Activated CD8-positive, alpha-beta T cell treated with anti-CD3 and anti-CD28 coated beads, Interleukin-2, amount 10 ng/mL, durations not matched to agents 7 days and 5 days (primary cell): ENCODE measurements at places on chromosomes 3 and 15.

DNA sequence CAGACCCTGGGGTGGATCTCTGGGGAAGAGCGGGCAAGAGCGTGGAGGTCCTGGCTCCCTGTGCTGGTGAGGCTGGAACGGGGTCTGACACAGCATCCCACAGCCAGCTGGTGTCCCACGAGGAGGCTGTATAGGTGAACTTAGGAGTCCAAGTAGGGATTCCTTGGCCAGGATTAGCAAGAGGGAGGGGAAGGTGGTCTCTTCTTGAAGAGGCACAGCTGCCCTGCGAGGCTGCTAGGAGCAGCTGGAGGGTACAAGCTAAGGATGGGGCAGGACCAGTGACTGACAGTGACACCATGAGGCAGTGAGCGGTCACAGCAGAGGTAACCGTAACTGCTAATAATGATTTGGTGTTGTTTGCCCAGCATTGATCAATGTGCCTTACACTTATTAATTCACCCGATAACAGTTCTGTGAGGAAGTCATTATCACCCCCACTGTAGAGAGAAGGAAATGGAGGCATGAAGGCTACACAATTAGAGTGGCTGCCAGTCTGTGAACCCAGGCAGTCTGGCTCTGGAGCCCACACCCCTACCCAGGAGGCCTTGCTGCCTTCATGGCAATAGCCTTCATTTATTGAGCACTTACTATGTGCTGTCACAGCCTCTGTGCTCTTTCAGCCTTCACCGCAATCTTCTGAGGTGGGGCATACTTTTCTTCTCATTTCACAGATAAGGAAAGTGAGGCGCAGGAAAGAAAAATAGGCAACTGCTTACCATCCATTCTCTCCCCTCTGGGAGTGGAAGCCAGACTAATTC, 59.4 kb downstream of the TMEM44 start:
- no peaks in the 10 kb centered on the region for H3K36me3 ChIP-seq
- peaks cover 30% of the 10 kb centered on the region for H3K27me3 ChIP-seq
- no peak overlapping the region for H3K27ac ChIP-seq
- H3K4me1 ChIP-seq, result peaks cover 2% of the 10 kb centered on the region

DNA sequence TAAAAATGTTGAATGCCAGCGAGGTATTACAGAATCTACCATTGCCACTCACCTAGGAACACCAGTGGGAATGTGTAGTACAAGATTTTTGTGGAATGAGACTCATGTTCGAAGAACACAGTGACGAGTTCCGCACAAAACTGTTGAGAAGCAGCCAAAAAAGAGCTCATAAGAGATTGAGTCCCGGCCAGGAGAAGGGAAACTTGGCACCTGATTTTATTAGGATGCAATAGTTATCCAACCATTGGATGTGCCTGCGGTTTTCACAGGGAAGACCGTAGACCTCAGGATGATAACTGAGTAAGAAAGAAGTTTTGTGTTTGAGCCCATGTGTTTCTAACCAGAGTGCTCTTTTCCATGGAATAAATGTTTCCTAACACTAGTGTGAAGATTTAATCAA, 88.9 kb downstream of the PTPRG start:
- no peak overlapping the region for H3K27ac ChIP-seq
- no peak overlapping the region for H3K4me3 ChIP-seq
- no peaks in the 10 kb centered on the region for H3K4me1 ChIP-seq
- no peaks in the 10 kb centered on the region for H3K36me3 ChIP-seq

- peak overlapping the region; percentile 88 for H3K4me3 ChIP-seq
- H3K27ac ChIP-seq, result peak overlapping the region; percentile 84
- peak; percentile 49 for DNase-seq
- peaks cover 8% of the 10 kb centered on the region for H3K27me3 ChIP-seq
Observed at GRCh38 chr15:63833021-63833696, 589 bp downstream of the HERC1 start.

DNA sequence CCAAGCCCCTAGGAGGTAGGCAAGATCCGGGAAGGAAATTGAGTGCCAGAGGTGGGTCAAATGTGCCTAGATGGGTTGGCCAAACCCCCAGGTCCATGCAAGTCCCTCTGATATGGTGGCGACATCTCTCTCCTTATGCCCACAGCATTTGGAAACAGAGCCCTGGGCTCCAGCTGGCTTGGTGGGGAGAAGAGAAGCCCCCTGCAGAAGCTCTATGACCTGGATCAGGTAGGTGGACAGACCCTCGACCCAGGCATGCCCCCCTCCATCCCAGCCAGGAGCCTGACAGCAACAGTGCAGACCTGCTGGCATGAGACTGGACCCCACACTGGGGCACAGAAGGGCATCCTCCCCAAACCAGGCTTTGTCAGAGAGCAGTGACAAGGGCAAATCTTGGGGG, 12.2 kb downstream of the CHST13 start:
- no peak overlapping the region for H3K4me3 ChIP-seq
- no peak overlapping the region for H3K27ac ChIP-seq
- no peak for DNase-seq
- H3K27me3 ChIP-seq, result peaks cover 21% of the 10 kb centered on the region
- no peaks in the 10 kb centered on the region for H3K36me3 ChIP-seq
- no peaks in the 10 kb centered on the region for H3K4me1 ChIP-seq

- no peak overlapping the region for H3K4me3 ChIP-seq
- H3K27ac ChIP-seq, result no peak overlapping the region
- DNase-seq, result no peak
Observed at GRCh38 chr3:141651409-141651808, 86.7 kb upstream of the RNF7 start.

- H3K4me1 ChIP-seq, result peaks cover 16% of the 10 kb centered on the region
- no peak overlapping the region for H3K27ac ChIP-seq
Observed at GRCh38 chr15:82040390-82040789, 5.4 kb downstream of the MEX3B start.

DNA sequence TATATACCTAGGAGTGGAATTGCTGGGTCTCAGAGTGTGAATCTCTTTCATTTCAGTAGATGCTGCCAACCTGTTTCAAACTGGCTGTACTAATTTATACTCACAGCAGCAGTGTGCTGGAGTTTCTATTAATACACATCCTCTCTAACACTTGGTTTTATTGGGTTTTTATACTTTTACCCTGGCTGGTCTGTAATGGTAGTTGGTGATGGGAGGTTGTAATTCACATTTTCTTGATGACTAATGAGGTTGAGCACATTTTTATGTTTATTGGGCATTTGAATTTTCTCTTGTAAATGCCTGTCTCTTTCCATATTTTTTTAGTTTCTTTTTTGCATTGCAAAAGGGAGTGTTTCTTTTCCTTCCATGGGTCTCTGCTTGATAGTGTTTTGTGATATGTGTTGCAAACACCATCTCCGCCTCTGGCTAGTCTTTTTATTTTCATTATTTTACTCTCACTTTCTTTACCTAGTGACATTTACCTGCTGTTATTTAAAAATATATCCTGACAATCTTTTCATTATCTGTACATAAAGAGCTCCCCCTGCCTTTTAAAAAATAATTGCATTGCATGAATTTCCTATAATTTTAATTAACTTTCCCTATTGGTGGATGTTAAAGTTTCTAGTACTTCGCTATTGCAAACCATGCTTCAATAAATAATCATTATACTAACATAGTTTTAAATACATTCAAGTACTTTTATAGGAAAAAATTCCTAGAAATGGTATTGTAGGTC, 49.0 kb upstream of the GCNT3 start:
- H3K27ac ChIP-seq, result no peak overlapping the region
- DNase-seq, result no peak
- peaks cover 4% of the 10 kb centered on the region for H3K27me3 ChIP-seq

DNA sequence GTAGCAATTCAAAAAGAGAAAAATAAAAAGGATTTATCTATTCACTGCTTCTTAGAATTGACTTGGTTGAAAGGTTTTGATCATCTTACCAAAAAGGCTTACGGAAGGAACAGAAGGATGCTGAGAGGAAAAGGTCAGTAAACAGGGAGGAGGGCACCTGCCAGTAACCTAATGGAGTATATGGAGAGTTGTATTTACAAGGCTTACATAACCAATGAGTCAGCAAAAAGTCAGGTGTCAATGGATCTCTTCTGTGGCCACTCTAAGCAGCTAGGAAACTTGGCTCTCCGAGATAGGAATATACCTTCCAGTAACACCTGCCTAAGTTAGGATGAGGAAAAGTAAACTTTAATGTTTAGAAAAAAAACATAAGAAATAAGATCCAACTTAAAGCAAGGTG, 80.5 kb upstream of the PLXND1 start:
- H3K36me3 ChIP-seq, result no peaks in the 10 kb centered on the region
- no peak overlapping the region for H3K27ac ChIP-seq
- DNase-seq, result no peak

DNA sequence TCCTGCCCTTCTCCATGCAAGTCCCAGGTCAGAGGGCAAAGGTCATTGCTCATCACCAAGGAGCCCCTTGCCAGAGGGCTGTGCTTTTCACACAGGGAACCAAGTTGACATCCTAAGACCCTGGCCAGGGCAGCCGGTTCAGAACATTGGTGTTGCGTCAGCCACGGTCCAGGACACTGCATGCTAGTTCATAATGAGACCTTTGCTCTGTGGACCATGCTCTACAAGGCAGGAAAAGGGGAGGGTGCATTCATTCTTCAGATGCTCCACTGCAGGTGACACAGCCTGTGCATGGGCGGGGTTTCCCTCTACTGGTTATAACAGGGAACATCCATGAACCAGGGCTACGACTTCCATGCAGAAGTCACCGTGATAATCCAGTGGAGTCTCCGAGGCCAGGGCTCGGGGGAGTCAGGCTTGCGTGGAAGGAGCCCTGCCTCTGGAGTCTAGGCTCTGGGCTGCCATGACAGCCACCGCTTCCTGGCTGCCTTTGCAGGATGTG, 81.6 kb downstream of the OCA2 start:
- DNase-seq, result no peak
- no peak overlapping the region for H3K4me3 ChIP-seq
- no peaks in the 10 kb centered on the region for H3K27me3 ChIP-seq
- H3K36me3 ChIP-seq, result no peaks in the 10 kb centered on the region
- no peak overlapping the region for H3K27ac ChIP-seq

- H3K4me3 ChIP-seq, result no peak overlapping the region
- H3K27ac ChIP-seq, result no peak overlapping the region
- DNase-seq, result no peak
- peaks cover 8% of the 10 kb centered on the region for H3K27me3 ChIP-seq
- no peaks in the 10 kb centered on the region for H3K4me1 ChIP-seq
- no peaks in the 10 kb centered on the region for H3K36me3 ChIP-seq
Observed at GRCh38 chr3:197371591-197372046, 73.2 kb upstream of the DLG1 start.

DNA sequence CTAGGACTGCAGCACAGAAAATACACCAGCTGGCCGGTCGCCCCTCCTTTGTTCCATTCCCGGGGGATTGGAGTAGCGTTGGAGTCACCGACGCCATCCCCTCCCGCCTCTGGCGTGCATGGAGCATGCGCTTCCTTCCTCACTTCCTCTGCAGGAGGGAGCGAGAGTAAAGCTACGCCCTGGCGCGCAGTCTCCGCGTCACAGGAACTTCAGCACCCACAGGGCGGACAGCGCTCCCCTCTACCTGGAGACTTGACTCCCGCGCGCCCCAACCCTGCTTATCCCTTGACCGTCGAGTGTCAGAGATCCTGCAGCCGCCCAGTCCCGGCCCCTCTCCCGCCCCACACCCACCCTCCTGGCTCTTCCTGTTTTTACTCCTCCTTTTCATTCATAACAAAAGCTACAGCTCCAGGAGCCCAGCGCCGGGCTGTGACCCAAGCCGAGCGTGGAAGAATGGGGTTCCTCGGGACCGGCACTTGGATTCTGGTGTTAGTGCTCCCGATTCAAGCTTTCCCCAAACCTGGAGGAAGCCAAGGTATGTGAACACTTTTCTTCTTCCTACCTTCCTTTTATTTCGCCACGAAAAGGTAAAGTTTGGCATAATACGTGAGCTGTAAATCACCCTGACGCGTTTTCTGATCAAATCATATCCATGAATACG, at the start of gene SCG3:
Gene SCG3 (plus strand): TSS at position 201 of the 661 bp plus-strand sequence. CDS start 253 bp downstream, at position 454.
- peaks cover 8% of the 10 kb centered on the region for H3K4me1 ChIP-seq
- peak; percentile 85 for DNase-seq
- H3K36me3 ChIP-seq, result no peaks in the 10 kb centered on the region
- H3K27me3 ChIP-seq, result peaks cover 28% of the 10 kb centered on the region
- H3K4me3 ChIP-seq, result no peak within 1 kb of the TSS

DNA sequence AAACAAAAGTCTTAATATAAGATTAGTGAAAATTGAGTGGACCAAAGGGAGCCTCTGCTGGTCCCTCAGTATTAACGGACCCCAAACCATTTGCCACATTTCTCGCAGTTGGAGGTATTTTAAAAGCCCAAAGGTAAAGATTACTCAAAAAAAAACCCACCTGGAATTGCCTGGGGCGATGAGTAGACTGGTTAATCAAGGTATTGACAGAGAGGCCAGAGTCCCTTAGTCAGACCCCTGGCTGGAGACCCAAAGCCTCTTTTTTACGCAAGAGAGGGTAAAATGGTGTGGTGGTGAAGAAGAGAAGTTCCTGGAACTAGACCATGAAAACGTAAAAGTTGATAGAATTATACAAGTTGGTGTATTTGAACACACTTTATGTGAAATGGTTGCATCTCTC, 137.2 kb downstream of the IMPG2 start:
- H3K27me3 ChIP-seq, result no peaks in the 10 kb centered on the region
- no peaks in the 10 kb centered on the region for H3K36me3 ChIP-seq
- no peak for DNase-seq
- no peak overlapping the region for H3K27ac ChIP-seq
- H3K4me1 ChIP-seq, result no peaks in the 10 kb centered on the region
- no peak overlapping the region for H3K4me3 ChIP-seq

GRCh38 chr3:140627756-140628155, 50.1 kb upstream of the TRIM42 start:
- H3K36me3 ChIP-seq, result no peaks in the 10 kb centered on the region
- no peaks in the 10 kb centered on the region for H3K27me3 ChIP-seq
- H3K27ac ChIP-seq, result no peak overlapping the region
- no peaks in the 10 kb centered on the region for H3K4me1 ChIP-seq
- H3K4me3 ChIP-seq, result no peak overlapping the region

- H3K27ac ChIP-seq, result no peak overlapping the region
- H3K4me1 ChIP-seq, result peaks cover 18% of the 10 kb centered on the region
- no peak for DNase-seq
- H3K27me3 ChIP-seq, result no peaks in the 10 kb centered on the region
Observed at GRCh38 chr3:33424606-33425452, 15.4 kb downstream of the UBP1 start.

- no peak overlapping the region for H3K4me3 ChIP-seq
- H3K27ac ChIP-seq, result no peak overlapping the region
- peaks cover 3% of the 10 kb centered on the region for H3K27me3 ChIP-seq
Observed at GRCh38 chr15:71080166-71080565, 35.1 kb upstream of the THSD4 start.

GRCh38 chr15:85404176-85404917, 23.9 kb downstream of the AKAP13 start:
- peaks cover 11% of the 10 kb centered on the region for H3K36me3 ChIP-seq
- H3K27ac ChIP-seq, result no peak overlapping the region
- no peak for DNase-seq
- peaks cover 63% of the 10 kb centered on the region for H3K4me1 ChIP-seq

DNA sequence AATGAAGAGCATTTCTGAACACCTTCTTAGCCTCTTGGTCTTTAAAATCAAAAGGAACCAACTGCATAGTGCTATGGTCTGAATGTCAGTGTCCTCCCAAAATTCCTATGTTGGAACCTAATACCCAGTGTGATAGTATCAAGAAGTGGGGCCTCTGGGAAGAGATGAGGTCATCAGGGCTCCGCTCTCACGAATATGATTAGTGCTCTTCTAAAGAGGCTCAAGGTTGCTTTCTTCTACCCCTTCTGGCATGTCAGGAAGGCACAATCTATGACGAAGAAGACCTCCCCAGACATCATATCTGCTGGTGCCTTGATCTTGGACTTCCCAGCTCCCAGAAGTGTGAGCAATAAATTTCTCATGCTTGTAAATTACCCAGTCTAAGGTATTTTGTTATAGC, 209.5 kb downstream of the MAGI1 start:
- no peak for DNase-seq
- no peaks in the 10 kb centered on the region for H3K27me3 ChIP-seq
- no peaks in the 10 kb centered on the region for H3K36me3 ChIP-seq
- H3K4me3 ChIP-seq, result no peak overlapping the region
- no peaks in the 10 kb centered on the region for H3K4me1 ChIP-seq
- no peak overlapping the region for H3K27ac ChIP-seq
